ENCODE measurements at places on chromosomes 2 and 18. TPM values are rescaled to one million over a fixed set of nuclear protein-coding genes. Genes with fewer than 3 reads are reported as not detected.

LIPG gene
- 1.5 TPM for total RNA-seq

SLC35F6 gene
- total RNA-seq, result 48.4 TPM

PLGLB2 gene
- 6.5 TPM for total RNA-seq

FSIP2 gene
- 1.7 TPM for total RNA-seq

REG3A gene
- total RNA-seq, result not detected

FAP gene
- total RNA-seq, result 171 TPM

SRBD1 gene
- 11.2 TPM for total RNA-seq

CYBRD1 gene
- 84.5 TPM for total RNA-seq

KCNG2 gene
- total RNA-seq, result not detected

PTPRN gene
- 0.67 TPM for total RNA-seq

GAL3ST2 gene
- total RNA-seq, result 1.3 TPM

TP53I3 gene
- total RNA-seq, result 56.7 TPM

TMEM198 gene
- 6.1 TPM for total RNA-seq

RBM44 gene
- 0.50 TPM for total RNA-seq

TUBB6 gene
- total RNA-seq, result 198 TPM

GRCh38 chr18:48594471-48595094, 55.8 kb downstream of the CTIF start:
- DNase-seq, result no peak

DNA sequence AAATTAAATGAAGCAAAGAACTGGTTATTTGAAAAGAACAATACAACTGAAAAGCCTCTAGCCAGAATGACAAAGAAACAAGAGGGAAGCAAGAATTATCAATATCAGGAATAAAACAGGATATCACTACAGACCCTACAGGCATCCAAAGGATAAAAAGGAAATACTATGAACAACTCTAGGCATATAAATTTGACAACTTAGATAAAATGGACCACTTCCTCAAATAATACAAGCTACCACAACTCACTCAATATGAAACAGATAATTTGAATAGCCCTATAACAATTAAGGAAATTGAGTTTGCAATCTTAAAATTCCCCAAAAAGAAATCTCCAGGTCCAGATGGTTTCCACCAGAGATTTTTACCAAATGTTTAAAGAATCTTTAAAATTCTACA, 19.8 kb downstream of the RPRD1A start:
- no peak for DNase-seq

DNA sequence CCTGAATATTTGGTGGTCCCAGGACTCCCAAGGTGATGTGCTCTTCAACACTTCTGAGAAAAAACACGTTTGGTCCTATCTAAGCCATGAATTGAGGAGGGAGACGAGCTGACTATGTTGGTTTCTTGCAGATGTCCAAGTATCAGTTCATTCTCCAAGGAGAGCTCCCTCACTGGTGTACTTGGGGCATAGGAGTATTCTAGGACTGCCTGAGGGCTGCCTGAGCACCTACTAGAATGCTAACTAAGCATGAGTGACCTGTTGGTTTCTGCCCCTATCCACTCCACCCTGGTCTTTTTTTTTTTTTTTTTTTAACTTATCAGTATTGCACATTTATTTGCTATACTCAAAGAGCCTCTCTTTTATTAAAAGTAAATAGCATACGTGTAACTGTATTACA, 200.5 kb upstream of the FANCL start:
- no peak for DNase-seq

DNA sequence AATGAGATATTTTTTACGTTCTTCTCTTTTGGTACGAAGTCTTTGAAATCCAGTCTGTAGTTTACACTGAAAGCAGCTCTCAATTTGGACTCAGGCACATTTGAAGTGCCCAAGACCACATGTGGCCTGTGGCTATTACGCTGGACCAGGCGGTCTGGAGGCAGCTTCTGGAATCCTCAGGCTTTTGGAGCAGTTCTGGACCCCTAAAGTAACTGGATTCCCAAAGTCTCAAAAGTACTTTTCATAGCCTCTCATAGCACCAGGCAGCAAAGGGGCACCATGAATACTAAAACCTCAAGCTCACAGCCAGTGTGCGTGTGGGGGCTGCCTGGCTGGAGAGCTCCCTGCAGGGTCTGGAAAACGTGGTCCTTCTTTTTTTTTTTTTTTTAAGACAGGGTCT, 119.0 kb downstream of the SMAD7 start:
- no peak for DNase-seq

DNA sequence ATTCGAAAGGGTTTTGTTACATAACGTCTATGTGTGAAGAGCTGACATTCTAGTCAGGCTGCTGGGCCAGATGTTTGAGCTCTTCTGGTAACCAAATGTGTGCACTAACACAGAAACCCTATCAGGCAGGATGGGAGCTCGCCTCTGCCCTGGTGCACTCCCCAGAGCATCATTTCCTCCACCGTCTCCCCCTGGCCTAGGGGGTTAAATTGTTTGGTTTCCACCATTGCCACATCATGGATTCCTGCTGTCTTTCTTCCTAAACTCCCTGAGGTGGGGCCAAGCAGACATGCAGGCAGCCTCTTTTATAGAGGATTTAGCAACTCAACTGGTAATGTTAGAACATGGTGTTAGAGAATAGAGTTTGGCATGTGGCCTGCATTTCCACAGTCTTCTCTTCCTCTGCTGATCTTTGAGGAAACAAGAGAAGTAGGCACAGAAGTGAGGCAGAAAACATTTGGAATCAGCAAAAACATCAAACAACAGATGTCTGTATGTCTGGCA, 87.3 kb downstream of the ANTXR1 start:
- no peak for DNase-seq

GRCh38 chr2:213087040-213087439, 64.4 kb downstream of the IKZF2 start:
- DNase-seq, result no peak

GRCh38 chr2:168568476-168569267, 112.6 kb downstream of the CERS6 start:
- DNase-seq, result no peak

DNA sequence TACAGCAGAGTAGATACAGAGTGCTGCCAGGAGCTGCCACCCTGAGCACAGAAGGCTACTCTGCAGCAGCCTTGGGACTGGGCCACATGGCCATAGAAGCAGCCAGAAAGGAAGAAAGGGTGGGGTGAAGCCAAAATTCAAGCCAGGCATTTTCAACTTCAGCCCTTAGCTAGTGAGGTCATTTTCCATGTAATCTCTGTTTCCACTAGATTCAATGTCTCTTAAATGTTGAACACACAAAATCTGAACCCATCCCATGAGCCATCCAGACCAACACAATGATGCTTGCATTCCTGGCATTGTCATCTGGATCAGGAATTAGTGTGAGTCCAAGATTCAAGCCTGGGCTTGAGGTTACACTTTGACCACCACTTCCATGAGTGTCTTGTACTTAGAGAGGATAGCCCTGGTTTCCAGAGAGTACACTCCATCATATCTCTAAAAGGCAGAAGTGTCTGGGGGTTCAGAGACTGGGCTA, 243.6 kb downstream of the OSR1 start:
- DNase-seq, result no peak

- DNase-seq, result no peak
These were observed 124.5 kb upstream of the BARD1 start for GRCh38 chr2:214934006-214934405.

GRCh38 chr2:100560216-100560830, 2.5 kb upstream of the PDCL3 start:
- no peak for DNase-seq

DNA sequence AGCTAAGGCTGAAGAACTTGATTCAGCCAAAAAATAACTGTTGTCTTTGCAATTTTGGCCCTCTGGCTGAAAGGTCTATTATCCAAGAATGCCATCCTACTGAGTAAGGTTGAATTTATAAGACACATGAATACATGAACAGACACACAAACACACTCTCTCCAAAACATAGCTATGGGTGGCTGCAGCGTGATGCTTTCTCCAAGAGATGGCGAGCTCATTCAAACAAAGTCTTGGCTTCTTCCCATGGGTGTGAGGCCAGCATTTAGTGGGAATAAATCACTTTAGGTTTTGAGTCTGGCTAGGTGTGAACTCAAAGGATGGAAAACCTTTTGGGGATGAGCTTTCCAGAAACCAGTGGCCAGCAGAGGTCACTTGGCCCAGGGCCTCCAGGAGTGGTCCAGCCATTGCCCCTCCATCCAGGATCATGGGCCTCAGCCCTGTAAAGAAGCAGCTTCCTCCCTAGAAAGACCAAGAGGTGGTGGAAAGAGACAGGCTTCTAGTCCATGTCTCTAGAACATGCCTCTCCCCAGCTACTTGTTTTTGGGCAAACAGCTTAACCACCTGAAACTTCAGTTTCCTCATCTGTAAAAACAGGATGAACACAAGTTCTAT, 11.0 kb upstream of the OSR1 start:
- DNase-seq, result no peak

GRCh38 chr2:86056590-86057331, 48.9 kb downstream of the POLR1A start:
- DNase-seq, result no peak

- DNase-seq, result no peak
These were observed 61.5 kb upstream of the KLF7 start for GRCh38 chr2:207227062-207227748.

DNA sequence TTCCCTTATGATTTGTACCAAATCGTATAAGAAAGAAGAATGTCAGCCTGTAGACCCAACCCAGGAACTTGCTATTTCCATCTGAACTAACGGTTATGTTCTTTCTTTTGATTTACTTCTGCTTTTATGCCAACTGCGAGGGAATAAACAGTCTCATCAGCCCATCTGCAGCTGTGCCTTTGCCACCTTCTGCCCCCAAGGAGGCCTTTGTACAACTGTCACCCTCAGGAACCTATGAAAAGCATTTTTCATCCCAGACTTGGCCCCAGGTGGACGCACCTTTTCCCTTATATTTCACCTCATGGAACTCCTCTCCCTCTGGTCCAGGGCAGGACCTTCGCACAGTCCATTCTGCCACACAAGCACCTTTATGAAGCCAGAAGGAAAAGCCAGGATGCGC, 109.8 kb downstream of the AOX1 start:
- DNase-seq, result no peak

DNA sequence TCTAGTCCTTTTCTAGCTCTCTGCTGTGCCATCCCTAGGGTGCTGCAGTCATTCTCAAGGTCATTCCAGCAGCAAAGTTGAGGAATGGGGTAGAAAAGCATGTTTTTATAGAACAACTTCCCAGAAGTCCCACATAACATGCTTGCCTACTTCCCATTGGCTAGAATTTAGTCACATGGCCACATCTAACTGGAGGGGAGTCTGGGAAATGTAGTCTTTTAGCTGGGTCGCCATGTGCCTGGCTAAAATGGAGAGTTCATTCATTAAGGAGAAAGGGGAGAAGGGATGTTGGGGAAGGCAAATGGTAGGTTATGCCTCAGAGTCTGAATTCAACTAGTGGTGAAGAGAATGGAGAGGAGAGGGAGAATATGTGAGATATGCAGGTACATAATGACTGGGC, 85.7 kb downstream of the SLC4A3 start:
- DNase-seq, result no peak

DNA sequence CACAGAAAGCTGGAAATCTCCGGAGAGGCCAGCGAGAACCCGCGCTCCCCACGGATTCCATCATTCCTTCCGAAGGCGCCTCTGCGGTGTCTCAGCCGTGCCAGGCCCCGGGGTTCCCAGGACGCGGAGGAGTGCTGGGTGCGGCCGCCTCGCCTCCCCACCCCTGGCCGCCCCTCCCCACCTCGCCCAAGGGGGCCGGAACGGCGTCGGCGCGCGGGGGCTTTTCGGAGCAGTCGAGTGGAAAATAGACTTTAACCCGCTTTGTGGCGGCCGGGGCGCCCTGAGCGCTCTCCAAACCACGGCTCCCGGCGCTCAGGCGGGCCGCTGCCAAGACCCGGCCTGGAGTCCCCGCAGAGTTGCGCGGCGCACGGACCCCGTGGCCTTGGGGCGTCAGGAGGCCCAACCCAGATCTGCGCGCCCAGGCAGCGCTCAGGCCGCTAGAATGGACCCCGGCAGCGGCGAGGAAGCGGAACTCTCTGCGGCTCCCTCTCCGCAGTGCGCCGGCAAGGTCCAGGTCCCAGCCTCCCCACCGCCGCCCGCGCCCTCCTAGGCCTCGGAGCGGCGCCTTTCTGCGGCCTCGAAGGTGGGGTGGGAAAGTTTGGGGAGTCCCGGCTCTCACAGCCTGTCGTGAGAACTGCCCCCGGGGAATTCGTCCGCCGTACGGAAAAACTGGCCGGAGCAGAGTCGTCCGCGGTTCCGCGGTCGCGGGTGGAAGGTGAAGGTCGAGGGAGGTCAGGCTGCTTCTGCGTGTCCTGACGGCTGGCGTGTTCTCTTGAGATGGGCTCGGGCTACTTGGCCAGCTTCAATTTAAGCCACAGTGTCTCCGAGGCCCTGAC, 1.2 kb upstream of the EMX1 start:
- DNase-seq, result peak; percentile 83

GRCh38 chr2:43082111-43082894, 144.1 kb downstream of the ZFP36L2 start:
- DNase-seq, result no peak

DNA sequence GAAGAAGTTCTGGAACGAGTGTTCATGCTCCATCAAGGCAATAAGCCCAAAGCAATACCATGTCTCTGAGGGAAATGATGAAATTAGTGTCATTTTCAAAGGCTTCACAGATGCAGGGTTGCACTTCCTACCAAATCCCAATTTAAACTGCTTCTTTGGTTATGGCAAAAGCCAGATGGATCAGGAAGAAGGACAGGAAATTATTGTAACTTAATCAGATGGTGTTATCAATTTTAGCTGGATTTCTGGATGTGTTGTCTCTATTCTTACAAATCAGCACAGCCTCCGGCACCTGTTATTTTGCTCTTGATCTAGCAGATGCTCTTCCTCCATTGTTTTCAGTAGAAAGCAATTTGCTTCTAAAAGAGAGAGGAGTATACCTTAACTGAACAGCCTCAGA, 693.4 kb downstream of the SOCS6 start:
- no peak for DNase-seq

DNA sequence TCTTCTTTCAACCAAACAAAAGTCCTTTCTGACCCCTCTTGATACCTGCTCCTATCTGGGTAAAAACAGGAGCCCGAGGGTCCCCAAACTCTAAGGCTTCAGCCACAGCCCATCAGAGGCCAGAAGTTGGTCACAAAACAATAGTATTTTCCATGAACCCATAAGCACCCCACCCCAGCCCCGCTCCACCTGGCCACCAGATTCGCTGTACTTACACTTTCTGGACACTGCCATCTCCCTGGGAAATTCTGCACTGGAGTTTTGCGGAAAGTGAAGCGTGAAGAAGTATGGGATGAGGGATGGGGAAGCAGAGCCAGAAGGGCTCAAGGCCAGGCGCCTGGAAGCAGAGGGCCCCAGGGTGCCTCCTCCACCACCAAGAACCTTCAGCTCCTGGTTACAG, 5.2 kb upstream of the RUFY4 start:
- no peak for DNase-seq

DNA sequence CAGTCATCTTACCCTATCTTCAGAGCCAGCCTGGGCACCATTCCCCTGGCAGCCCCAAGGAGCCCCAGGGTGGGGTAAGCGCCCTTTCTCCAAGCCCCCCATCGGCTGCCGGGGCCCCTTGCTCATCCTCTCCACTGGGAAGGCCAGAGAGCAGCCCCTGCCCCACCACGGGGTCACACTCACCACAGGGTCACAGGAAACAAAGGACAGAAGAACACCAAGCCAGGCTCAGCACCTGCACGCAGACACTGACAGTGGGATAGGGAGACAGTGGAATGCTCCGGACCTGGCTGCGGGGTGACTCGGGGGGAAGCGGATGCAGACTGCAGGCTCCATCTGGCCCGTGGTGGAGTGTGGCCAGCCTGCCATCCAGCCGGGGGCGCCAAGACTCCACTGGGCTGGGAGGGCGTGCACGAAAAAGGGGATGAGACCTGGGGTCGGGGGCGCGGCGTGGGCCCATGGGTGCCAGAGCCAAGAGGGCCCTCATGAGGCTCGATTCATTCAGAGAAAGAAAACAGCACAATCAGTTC, 21.1 kb downstream of the HDAC4 start:
- DNase-seq, result peak; percentile 82
